ENCODE measurements at places on chromosomes 4 and X. TPM values are rescaled to one million over a fixed set of nuclear protein-coding genes. Genes with fewer than 3 reads are reported as not detected.

DNA sequence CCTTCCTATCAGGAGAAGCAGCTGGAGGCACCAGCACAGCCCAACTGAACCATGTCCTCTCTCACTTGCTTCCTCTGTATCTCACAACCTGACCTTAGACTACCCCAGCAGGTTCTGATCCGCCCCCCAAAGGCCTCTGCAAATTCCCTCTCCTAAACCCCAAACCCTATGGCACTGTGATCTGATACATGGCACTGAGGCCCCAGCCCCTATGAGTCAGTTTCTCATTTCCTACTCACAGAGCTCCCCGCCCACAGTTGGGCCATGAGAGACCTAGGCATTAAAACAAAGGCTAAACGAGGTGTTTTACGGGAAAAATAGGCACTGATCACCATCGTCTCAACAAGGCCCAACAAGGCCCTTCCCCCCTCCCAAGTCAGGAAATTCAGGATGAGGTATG is 19.1 kb downstream of the SASH3 start:
- no peak for DNase-seq

GRCh38 chr4:1203026-1203616 is 30.7 kb upstream of the SPON2 start:
- no peak for DNase-seq

Gene EFHC2
- total RNA-seq: 0.17 TPM

Gene CNGA1
- total RNA-seq: not detected

GRCh38 chr4:153538487-153539357 is 72.6 kb downstream of the TMEM131L start:
- peak; percentile 26 for DNase-seq

- no peak for DNase-seq
Observed at GRCh38 chrX:108097380-108097779, 5.8 kb downstream of the ATG4A start.

- DNase-seq: no peak
Observed at GRCh38 chr4:99651016-99651769, 6.4 kb downstream of the C4orf54 start.

Gene SMR3B
- total RNA-seq: not detected

Gene SLC25A53
- 5.9 TPM for total RNA-seq

Gene CXCL10
- not detected for total RNA-seq

DNA sequence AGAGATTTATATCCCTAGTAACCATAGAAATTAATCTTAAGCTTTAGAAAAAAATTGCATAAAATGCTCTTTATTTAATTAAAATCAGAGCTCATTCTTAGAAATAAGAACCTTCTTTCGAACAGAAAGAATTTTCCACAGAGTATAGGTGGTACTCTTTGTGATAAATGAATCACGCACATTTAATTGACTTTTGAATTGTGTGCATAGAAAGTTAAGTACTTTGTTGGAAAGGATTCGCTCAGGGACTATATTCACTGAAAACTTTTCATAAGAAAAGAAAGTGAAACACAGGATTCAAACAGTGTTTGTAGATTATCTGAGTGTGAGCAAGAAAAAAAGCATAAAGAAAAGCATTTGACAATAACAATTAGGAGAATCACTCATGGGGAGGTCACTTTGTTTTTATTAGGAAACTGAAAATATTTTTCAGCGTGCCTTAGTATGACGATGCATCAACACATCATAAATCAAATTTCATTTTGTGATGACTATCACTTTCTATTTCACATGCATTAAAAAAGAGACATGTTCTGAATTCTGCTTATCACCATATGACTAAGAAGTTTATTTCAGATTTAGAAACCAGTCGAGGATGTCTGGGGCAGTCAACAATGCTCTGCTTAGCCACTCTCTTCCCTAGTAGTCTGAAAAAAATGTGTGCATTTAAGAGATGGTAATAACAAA is 49.5 kb downstream of the STX18 start:
- peak; percentile 33 for DNase-seq

GRCh38 chr4:10151182-10151581 is 34.6 kb upstream of the WDR1 start:
- DNase-seq: no peak

DNA sequence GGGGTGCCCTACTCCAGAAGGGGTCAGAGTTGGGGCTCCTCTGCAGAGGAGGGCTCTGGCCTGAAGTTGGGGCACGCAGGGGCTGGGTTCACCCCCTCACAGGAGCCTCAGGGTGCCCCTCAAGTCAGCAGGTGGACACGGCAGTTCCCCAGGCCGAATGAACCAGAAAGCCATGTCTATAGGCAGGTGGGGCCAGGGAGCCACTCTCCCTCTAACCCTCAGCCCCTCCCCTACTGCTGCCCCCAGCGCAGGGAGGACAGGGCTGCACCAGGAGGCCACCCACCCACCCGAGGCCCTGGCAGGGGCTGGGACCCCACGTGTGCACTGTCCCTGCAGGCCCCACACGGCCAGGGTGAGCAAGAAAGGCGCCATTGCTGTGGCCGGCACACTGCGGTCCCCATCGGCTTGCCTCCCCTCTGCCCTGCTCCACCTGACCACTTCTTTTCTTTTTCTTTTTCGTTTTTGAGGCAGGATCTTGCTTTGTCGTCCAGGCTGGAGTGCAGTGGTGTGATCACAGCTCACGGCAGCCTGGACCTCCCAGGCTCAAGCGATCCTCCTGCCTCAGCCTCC is 83.8 kb downstream of the FAM53A start:
- DNase-seq: no peak

- DNase-seq: peak; percentile 78
Observed at GRCh38 chr4:184267673-184268583, 50.3 kb upstream of the ENPP6 start.

DNA sequence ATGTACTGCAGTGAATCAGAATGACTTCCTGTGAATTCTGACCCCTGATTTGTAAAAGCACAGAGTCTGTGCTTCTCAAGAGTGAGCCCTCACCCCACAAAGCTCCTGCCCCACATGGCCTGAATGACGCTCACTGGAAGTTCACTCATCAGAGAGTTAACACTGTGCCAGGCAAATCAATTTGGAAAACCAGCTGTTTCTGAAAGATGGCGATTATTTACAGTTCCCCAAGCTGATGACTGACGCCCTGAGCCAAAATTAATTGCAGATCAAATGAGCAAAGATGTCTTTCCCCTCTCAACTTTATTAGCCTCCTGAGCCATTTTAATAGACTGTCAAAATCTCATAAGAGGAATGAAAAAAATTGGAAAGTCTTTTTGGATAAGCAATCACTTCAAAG is 118.0 kb downstream of the SLC2A9 start:
- no peak for DNase-seq

- DNase-seq: no peak
Observed at GRCh38 chrX:109619771-109620170, 5.2 kb downstream of the KCNE5 start.

Gene C4orf50
- not detected for total RNA-seq
